Stimulated activated CD4-positive, alpha-beta T cell treated with anti-CD3 and anti-CD28 coated beads, TNF-alpha, amount 100 ng/mL, for 48 hours (primary cell): ENCODE measurements at places on chromosomes 16 and 17.

DNA sequence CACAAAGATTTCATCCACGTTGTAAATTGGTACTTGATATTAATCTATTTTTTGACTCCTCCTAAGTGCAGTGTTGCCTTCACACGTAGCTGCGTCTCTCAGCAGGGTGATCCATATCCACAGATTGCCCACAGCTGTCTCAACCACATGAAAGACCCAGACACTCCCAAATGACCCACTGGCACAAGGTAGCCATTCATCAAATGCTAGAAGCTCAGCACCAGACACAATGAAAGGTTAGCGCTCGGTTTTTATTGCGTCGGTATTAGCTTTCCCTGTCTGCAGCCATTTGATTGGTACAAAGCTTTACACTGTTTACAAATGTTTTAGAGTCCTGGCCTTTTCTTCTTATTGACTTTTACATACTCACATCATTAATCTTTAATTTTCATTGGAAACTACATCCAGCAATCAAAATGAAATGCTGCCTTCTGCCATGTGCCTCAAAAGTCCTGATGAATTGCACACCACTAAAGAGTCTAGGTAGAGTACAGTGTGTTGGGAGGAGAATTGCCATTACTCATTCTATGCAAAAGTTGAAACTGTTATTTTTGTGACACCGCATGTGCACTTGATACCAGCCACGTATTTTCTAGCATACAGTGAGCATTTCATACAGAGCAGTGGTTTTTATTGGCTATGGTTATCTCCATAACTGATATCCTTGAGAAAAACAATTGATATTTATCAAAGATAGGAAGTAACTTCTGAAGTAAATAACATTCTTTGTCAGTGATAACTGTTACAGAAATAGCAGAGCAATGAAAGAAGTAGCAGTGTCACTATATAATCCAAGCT is 127.3 kb upstream of the NUDT7 start:
- DNase-seq = no peak

- DNase-seq = no peak
Observed at GRCh38 chr16:56611281-56611833, 3.0 kb downstream of the MT2A start.

GRCh38 chr16:67964477-67965131 is 3.8 kb downstream of the SLC12A4 start:
- no peak for DNase-seq

DNA sequence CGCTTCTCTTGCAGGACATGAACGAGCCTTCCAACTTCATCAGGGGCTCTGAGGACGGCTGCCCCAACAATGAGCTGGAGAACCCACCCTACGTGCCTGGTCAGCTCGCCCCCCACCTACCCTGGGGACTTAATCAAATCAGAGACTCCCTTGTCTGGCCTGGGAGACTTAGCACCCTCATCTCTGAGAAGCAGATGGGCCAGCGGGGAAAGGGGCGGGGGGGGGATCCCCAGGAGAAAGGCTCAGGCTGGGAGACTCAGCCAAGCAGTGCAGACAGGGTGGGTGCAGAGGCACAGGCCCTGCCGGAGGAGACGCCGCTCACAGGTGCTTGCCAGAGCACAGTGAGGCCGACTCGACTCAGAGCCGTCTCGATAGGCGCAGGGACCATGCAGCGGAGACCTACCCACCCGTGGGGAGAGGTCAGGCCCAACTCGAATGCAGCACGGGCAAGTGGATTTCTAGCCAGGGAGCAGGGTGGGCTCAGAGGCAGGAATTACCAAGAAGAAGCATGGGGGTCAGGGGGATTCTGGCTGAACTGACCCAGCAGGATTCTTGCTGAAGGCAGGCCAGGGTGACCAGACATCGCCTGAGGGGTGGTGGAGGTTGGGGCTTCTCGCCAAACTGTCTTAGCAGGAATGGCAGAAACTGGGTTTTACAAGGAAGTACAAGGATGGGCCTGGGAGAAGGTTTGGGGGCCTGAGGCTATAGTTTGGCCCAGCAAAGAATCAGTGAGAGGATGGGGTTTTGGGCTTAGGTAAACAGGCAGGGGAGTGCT is 9.7 kb downstream of the GAA start:
- no peak for DNase-seq
